ENCODE measurements at places on chromosomes 7 and 10.

DNA sequence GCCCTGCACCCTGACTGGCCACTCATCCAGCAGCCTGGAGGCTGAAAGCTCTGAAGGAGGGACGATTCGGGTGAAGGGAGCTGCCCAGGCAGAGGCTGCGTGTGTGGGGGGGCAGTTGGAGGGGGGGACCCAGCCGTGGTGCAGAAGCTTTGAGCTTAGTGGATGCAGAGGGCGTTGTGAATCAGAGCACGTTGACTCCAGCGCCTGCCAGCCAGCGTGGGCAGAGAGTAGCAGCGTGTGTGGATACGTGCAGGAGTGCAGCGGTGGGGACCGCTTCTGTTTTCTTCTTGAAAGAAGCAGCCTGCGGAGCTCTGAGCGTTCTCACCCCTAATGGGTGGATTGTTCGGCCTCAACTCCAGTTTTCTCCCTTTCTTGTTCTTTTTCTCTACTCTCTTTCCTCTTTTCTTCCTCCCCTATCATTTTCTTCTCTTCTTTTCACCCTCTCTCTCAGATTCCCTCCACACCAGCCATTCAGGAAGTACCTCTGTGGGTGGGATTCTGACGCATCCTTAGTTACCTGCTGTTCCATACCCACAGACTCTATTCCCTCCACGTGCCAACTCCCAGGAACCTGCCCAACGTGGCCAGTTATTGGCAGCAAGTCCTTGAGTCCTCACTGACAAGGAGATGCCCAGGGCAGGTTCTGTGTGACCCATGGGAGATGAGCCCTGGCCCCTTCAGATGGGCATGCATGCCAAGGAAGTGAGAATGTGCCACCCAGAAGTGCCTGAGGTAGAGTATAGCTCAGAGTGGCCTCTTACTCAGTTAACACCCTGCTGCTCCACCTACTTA lies 47.4 kb downstream of the SORCS3 start:
- DNase-seq = no peak

- DNase-seq = no peak
These were observed 70.8 kb downstream of the CHN2 start for GRCh38 chr7:29265208-29265923.

- no peak for DNase-seq
These were observed 5.0 kb upstream of the AHR start for GRCh38 chr7:17293481-17293880.

- no peak for DNase-seq
These were observed 143.3 kb downstream of the KCNMA1 start for GRCh38 chr10:77494327-77494726.

- no peak for DNase-seq
These were observed 698.3 kb downstream of the PARD3 start for GRCh38 chr10:34116681-34117271.

All from stimulated activated CD8-positive, alpha-beta memory T cell treated with anti-CD3 and anti-CD28 coated beads, Interleukin-7, amount 100 ng/mL, for 24 hours (primary cell).